ENCODE measurements at places on chromosomes 13 and 19.

GRCh38 chr19:41945135-41945766 is 13.9 kb downstream of the RABAC1 start:
- no peak for DNase-seq

DNA sequence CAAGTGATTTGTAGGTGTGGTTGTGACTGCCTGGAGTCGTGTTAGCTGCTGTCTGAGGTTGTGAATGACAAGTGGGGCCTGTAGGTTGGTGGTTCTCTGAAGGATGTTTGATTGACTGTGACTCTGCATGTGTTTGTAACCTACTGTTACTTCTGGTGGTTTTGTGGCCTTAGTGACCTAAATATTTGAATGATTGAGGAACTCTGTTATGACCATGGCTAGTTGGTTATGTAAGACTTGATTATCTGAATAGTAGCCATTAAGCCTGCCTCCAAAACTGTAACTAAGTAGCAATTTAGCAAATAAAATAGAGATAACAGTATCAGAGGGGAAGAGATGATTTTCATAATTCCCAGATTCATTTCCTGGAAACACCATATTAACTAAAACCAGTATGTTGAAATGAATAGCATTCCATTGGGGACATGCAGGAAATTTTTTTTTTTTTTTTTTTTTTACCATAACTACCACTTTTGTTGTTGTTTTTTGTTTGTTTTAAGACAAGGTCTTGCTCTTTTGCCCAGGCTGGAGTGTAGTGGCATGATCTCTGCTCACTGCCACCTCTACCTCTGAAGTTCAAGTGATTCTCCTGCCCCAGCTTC is 865 bp downstream of the ZNF382 start:
- no peak for DNase-seq

DNA sequence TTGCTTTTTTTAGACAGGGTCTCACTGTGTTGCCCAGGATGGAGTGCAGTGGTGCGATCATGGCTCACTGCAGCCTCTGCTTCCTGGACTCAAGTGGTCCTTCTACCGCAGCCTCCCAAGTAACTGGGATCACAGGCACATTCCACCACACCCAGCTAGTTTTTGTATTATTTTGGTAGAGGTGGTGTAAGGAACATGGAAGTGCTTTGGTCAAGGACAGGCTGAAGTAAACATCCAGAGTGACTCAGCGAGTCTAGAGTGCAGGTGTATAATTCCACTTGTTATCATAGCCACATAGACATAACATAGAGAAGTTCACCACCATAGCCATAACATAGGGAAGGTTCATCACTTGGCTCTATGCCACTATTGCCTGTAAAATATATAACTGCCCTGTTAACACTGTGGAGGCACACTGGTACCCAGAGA is 98.6 kb downstream of the RBM26 start:
- DNase-seq, result no peak

GRCh38 chr13:84543962-84544361 is 661.7 kb upstream of the SLITRK1 start:
- no peak for DNase-seq

- DNase-seq, result no peak
These were observed 54.1 kb downstream of the SLC7A1 start for GRCh38 chr13:29541400-29541799.

- DNase-seq, result no peak
These were observed 707.1 kb upstream of the SPRY2 start for GRCh38 chr13:81048026-81048461.

DNA sequence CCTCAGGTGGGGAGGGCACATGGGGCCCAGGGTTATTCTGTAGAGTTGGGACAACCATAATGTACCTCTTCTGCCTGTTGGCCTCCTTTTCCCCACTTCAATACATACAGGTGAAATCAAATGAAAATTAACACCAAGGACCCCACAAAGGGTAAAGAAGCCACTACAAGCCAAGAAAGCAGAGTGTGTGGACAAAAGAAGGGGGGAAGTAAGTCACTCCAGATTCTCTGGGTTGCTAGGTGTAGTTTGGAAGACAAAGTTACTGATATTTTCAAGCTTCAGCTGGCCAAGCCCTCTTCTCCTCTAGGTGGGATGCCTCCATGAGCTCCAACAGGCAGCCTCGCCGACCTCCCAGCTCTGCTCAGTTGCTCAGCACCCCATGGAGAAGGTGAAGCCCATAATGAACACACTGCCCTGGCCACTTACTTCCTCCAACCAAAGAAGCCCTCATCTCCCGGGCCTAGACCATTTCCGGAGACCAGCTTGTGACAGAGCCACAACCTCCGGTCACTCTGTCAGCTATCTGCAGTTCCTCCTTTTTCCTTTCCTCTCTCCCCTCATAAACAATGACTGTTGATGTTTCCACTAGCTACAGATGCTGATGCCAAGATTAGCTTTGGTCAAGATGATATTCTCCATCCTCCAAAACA is 66.8 kb upstream of the MED4 start:
- no peak for DNase-seq

DNA sequence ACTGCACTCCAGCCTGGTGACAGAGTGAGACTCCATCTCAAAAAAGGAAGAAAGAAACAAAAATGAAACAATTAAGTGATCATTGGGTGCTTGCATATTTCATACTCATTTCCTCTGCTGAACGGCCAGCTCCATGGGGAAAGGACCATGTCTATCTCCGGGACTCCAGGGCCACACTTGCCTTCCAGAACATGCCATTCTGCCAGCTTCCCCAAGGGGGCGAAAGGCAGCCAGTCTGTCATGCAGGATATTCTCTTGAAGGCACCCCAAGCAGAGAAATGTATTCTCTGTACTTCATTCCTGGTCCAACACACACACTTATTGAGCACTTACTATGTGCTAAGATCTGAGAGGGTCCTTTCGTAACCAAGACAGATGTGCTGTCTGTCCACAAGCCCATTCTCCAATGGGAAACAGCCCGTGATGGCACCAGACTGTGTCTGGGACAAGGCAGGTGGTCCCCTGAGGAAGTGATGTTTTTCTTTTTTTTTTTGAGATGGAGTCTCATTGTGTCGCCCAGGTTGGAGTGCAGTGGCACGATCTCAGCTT is 10.2 kb upstream of the CARM1 start:
- DNase-seq, result no peak

DNA sequence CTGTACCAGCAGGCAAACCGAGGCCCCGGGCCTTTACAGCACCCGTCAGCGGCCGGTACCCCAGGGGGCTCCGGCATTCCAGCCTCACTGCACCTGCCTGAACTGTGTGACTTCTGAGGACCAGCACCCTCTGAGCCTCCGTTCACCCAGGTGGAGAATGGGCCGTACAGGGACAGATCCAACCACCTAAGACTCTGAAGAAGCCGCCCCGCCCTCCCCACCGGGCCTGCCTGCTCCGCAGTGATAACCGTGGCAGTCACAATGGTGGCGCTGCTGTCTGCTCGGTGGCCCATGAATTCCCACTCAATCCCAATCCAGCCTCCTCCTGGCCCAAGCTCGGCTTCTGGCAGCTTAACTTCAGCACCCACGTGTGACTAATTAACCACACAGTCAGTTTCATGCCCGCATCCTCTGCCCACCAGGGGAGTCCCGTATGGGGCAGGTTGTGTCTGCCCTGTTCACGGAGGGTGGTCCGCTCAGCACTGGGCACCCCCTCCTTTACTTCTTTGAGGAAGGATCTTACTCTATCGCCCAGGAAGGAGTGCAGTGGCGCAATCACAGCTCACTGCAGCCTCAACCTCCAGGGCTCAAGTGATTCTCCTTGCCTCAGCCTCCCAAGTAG is 3.4 kb downstream of the TCF3 start:
- no peak for DNase-seq

DNA sequence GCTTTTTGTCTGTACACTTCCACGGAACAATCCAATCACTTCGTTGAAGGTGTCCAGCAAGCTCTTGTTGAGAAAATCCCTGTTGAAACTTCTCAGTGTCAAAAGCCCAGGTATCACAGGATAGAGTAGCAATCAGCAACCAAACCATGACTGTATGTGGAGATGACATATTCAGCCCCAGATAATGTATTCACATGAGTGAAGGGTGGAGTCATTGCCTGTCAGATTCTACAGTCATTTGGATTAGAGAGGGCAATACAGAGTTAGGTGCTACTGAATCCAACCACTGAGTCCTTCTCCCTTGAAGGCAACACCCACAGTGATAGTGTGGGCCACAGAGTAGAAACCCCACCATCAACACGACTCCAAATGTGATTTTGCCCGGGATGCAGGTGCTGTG is 23.3 kb downstream of the ZNF627 start:
- no peak for DNase-seq

DNA sequence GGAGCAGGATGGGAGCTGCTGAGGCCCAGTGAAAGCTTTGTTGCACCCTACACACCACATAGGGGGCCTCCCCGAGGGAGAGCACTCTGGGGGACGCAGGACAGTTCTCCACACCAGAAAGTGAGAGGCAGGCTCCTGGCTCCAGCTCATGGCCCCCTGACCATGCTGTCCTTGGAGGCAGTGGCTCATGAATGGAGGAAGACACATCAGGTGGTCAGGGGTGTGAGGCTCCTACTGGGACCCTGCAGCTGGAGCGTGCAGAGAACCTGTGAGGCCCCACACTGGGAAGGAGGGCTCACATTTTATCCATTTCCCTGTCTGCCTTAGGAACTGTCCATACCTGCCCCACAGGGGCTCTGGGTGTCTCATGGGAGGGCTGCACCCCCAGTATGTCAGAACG is 85.3 kb downstream of the ZNF536 start:
- no peak for DNase-seq

DNA sequence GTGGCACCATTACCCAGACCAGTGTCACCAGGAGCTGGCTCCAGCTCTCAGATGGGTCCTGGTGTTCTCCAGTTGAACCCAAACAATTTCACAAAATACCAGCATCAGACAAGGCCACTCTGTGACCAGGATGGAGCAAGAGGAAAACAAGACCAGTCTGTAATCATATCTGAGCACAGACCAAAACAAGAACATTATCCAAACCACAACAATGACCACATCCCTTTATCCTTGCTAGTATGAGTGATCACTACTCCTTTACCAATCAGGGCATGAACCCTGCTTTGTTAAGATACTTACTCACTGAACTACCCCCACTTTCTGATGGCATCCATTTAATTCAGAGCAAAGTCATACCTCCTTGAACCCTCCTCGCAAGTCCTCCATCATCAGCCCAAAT is 145.9 kb downstream of the NUFIP1 start:
- DNase-seq, result no peak

- no peak for DNase-seq
These were observed 1.0 kb downstream of the FBL start for GRCh38 chr19:39845172-39845571.

- no peak for DNase-seq
These were observed 127.1 kb upstream of the SPACA7 start for GRCh38 chr13:112248862-112249592.

GRCh38 chr13:95049772-95050171 is 251.5 kb downstream of the ABCC4 start:
- no peak for DNase-seq

DNA sequence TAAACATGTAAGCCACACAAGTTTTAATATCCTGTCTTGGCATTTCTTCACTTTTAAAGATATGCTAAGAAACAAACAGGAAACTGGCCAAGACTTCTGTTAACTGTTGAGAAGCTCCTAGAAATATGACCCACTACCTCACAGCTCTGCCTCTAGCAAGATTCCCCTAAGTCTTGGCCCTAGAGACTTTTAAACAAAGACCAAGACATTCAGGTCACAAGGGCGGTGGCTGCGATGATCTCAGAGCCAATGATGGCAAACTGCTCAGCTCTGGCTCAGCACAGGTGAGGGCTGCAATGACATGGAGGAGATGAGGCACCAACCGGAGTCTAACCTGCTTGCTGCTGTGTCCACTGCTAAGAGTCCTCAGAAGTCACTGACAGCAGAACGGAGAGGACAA is 114.8 kb downstream of the SUCLA2 start:
- no peak for DNase-seq

GRCh38 chr13:31385540-31385939 is 185.8 kb downstream of the B3GLCT start:
- no peak for DNase-seq

DNA sequence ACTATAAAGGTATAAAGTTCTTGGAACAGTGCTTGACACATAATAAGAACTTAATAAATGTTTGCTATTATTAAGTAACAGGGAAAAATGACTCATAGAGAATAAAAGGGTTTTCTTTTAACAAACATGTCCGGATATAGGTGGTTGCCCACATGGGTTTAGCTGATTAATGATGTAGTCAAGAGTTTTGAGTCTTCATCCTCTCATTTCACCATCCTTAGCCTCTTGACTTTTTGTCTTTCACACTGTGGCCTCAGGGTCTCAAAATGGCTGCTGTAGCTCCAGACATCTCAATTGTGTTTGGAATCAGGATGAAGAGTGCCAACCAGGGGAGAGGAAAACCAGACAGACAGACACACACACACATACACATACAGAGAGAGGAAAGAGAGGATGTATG is 97.9 kb downstream of the HSPH1 start:
- DNase-seq, result no peak

DNA sequence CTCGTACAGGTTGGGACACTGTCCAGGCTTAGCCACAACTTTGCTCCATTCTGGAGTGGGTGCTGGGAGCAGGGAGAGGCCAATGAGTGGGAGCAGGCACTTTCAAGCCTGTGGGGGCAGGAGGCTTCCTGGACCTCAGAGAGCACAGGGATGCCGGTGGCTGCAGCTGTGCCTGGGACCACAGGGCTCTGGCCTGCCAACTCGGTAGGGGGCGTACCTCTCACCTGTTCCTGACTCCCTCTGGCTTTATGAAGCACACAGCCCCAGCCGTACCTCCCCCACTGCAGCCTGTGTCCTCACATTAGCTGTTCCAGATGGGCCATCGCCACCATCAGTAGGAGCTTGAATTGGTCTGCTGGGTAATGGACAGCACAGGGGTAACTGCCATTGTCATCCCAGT is 278.7 kb upstream of the KLHL1 start:
- no peak for DNase-seq

- no peak for DNase-seq
These were observed 5.4 kb upstream of the MTRF1 start for GRCh38 chr13:41268764-41269163.

DNA sequence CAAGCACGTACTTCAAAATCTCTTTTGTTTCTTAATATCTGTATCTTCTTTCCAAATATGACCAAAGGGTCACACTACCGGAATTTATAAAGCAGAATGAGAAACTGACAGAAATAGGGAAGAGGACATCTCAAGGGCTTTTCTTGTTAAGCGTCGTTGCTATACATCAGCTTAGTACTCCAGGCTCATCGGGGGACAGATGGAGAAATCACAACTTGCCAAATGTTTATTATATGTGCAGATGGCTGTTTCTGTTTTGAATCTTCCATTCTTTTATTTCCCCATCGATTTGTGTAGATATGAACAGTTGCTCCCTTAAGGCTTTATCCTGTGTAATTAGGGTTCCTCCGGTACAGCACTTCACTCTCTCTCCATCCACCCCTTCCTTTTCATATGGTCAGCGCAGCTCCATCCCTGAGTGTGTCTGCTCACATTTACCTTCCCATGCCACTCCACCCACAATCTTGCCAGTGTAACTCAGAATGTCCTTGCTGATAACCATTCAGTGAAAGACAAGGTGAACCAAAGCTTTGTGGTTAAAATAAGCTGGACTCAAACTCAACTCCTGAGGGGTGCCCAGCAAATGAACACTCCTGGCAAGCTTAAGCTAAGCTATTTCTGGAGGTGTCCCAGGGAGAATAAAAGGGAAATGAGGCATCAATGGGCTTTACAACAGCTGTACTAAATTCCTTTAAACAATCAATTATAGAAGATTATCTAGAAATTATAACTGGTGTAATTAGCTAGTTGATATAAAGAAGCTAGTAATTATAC is 51.3 kb downstream of the TBC1D4 start:
- DNase-seq, result no peak

Measured in NCI-H460 (cell line).